Stimulated activated CD4-positive, alpha-beta T cell treated with anti-CD3 and anti-CD28 coated beads, Interleukin-15, amount 100 ng/mL, for 1 hour (primary cell): ENCODE measurements at places on chromosomes 12 and 14.

- no peak for DNase-seq
Observed at GRCh38 chr14:51792809-51793208, 67.6 kb upstream of the GNG2 start.

GRCh38 chr12:85156569-85156968 is 120.4 kb downstream of the LRRIQ1 start:
- DNase-seq = no peak

DNA sequence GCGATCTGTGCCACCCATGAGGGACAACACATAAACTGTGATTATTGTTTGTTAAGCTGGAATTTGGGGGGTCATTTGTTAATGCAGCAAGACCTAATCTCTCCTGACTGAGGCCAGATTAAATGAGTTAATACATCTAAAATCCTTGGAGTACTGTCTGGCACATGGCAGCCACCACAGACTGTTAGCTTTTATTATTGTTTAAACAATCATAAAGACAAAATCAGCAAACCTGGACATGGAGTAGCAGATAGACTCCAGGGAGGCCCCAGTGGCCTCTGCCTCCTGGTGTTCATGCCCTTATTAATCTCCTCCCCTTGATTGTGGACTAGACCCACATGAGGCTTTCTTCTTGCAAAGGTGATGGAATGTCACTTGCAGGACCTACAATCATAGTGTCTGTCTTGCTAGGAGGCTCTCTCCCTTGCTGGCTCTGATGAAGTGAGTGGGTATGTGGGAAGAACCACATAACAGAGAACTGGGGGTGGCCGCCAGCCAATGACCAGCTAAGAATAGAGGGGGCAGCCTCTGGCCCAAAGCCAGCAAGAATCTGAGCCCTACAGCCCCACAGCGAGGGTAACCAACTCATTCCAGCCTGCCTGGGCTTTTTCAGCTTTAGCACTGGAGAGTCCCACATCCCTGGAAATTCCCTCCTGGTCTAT is 142.0 kb downstream of the SCARB1 start:
- no peak for DNase-seq

GRCh38 chr12:49133014-49133413 is 1.8 kb upstream of the TUBA1B start:
- no peak for DNase-seq

DNA sequence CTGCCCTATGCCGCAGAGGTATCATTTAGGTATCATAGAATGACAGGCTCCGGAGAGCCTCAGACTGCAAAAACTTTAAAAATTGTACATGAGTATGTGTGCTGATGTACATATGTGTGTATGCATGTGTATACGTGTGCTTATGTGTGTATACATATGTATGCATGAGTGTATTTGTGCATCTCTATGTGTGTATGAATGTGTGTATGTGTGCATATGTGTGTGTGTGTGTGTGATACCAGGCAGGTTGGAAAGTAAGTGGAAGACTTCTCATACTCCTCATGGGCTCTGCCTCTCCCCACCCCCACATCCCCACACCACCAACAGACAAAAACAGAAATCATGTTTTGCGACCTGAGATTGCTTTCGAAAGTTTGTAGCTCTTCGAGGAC is 621 bp upstream of the TMEM117 start:
- DNase-seq = no peak

DNA sequence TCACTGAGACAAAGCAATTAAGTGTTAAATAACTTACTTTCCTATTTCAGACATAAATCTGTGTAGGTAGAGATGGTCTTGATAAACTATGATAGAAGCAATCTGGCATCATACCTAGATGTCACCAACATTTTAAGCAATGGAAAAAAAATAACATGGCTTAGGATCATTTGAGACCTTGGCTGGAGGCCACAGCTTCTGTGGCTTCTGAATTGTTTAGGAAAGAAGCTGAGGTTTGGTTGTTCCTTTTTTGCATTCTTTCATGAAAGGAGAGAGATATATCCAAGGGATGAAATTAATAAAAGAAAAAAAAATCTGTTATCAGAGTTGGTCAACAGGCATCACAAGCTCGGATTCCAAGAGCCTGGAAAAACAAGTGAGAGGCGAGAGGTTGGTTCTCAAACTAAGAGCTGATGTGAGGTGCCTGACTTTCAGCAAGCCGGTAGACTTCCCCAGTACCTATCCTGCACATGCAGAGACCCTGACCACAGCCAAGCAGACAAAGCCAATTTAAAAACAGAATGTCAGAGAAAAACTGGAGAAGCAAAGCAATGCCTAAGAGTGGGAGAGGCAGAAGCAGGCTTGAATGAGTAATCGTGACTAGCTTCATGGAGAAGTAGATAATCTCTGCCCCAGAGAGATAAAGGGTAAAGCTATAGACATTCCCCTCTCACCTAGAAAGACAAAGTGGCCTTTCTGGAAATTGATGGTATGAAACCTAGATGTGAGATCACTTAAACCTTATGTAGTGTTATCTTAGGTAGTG is 43.4 kb upstream of the ST8SIA1 start:
- no peak for DNase-seq

DNA sequence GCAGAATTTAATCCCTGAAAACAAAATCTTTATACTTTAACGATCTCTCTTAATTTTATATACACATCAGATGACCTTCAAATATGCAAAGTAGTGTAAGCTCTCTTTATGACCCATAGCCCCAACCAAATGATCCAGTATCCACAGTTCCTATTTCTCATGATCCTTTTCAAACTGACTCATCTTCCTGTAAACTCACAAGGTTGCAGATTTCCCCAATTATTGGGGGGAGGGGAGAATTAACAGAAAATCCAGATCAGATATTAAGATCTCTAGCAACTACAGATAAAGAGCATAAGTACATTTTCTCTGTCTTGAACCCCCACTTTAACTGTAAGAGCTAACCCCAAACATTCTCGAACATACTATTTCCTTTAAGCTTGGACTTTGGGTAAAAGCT is 12.5 kb downstream of the GNS start:
- no peak for DNase-seq

DNA sequence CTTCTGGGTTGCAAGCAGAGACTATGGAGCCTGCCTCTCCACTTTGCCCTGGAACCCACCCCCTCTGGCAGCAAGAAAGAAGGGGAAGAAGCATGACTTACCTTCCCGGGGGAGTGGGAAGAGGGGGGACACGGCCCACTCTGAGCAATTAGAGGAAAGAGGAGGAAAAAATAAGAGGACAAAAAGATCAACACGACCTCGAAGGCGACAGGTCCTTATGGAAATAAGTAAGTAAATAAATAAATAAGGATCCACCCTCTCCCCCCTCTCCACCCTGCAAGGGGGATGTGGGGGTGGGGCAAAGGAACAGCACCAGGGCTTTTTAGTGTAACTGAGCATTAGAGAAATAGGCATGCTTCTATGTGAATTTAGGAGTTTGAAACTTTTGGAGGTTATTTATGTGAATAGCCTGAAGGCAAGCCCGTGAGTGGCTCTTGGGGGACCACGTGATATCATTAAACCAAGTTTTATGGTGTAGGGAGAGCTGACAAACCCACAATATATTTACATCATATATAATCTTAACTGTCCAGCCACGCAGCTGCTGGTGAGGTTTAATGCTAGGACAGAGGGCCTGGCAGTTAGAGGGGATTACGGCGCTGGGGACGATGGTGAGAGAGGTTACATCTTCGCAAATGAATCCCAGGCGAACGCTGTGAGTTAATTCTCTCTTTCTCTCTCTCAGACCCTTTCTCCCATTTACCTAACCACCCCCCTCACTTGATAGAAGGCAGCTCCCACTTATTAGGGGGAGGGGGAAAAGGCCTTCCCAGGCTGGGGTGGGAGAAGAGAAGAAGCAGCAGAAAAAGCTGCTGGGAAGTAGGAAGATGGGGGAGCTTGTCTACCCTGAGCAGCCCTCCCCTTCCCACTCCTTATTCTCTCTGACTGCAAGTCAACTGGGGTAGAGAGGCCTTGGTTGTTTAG is 4.8 kb downstream of the HOXC5 start:
- DNase-seq = no peak

GRCh38 chr14:59961518-59962062 is 41.6 kb downstream of the LRRC9 start:
- no peak for DNase-seq

DNA sequence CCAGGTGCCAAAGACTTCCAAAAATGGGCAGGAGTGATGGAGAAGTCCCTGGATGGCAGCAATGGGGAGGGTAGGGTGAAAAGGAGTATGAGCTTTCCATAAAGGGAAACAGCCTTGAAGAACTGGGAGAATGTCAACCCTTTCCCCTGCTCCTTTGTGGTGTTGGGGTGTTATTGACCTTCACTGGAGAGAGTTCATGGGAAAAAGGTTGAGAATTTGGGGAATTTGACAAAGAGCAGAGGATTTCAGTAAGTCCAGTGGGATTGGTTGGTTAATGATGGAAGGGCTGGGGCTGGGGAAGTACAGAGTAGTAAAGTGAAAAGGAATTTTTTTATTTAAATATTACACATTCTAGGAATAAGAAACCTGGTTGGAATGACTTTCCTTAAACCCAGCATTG is 116.6 kb downstream of the ERC1 start:
- DNase-seq = no peak

- DNase-seq = peak; percentile 96
Observed at GRCh38 chr12:56359851-56360767, at the start of gene STAT2. Gene STAT2 (minus strand): TSS chr12:56360107. CDS start chr12:56356571, 3,536 bp downstream.

- DNase-seq = no peak
Observed at GRCh38 chr14:32167907-32168306, 33.9 kb upstream of the RNU6-7 start.

DNA sequence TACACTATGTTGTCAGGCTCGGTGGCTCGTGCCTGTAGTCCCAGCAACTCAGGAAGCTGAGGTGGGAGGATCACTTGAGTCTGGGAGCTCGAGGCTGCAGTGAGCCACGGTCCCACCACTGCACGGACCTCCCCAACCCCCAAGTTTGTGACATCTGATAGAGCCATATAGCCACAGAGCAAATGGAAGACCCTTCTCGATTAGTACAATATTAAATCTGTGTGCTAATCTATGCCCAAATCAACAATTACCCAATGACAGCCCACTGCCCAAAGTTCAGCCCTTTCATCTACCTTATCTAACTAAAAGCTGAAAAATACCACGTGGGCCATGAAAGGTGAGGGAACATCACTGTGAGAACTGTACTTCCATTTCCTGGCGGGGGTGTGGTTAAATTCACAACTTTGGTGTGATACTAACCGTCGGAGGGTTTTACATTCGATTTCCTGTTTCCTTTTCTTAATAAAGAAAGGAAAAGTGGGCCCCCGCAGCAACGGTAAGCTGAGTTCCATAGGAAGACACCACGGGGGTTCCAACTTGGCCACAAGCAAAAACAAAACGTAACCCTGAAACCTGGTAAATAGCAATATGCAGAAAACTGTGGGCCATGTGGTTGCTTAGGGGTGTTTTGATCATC is 31.2 kb upstream of the FOS start:
- DNase-seq = peak; percentile 14

DNA sequence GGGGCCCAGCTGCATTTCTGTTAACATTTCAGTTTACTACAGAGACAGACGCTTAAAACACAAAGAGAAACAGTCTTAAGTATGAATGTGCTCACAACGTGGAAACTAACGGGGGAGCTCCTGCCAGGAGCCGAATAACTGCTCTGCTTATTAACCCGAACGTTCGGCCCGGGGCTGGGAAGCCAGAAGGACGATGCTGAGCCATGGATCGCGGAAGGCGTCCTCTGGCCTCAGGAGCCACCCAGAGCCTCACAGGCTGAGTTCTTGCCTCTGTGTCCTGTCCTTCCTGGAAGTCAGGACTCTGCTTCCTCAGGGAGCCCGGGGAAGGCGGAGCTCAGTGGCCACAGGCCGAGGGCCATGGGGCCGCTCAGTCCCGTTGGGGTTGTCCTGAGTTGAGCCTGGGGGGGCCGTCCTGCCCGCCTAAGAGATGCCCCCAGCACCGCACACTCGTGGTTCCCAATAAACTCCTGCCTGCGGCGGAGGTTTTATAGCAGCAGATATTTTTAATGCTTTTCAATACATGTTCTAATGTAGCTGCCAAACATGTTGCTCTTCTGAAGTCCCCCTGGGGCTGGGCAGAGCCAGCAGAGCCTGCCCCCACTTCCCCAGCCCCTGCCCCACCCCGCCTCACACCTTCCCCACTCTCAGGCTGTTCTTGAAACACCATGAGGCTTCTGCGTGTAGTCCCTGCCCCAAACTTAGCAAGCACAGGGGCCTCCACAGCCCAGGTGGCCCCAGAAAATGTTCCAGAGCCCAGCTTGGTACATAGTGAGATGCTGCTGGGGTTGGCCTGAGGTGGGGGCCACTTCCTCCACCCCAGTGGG is 3.4 kb upstream of the TEX22 start:
- no peak for DNase-seq

DNA sequence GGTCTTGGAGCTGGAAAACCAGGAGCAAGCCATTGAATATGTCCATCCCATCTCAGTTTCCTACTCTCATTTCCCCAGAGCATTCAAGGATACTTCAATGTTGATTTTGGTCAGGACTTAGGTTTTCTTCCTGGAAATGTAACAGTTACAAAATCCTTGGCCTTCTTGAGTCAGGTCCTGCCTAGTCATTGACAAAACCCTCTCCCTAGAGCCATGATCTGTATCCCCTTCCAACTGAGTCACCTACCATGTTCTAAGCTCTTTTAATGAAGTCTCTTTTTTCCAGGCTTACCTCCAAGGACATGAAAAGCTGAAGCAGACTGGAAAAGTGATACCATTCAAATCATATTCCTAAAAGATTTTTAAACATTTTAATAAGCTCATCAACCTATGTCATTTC is 549.2 kb downstream of the GALC start:
- no peak for DNase-seq

GRCh38 chr12:79121486-79121885 is 256.9 kb downstream of the SYT1 start:
- no peak for DNase-seq

DNA sequence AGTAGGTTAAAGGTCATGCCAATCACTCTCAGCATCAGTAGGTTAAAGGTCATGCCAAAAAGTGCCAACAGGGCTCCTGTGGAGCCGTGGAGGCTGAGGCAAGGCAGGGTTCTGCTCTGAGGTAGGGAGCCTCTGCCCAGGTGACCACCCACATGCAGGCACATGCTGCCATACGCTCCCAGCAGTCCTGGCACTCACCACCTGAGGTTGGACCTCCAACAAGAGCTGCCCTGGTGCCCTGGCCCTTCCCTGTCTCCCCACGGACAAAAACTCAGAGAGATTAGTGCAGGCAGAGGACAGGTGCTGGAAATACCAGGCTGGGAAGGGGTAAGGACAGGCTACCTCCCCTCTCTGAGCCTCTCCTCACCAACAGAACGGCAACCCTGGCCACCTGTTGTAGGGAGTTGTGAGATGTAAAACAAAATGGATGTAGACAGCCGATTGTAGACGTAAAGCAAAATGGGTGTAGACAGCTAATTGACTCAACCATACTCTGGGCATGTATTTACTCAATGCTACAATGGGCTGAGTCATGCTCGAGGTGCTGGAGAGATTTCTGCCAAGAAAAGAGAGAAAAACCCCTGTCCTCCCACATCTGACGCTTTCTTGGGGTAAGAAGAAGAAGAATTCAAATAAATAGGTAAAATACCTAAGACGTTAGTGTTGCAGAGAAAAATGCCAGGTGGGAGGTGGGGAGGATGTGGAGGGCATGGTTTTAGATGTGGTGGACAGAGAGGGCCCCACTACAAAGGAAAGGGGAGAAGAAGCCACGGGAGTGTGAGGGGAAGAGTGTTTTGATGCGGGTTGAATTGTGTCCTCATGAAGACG is 32.4 kb downstream of the LTBP2 start:
- no peak for DNase-seq
